ENCODE measurements at places on chromosomes 16 and 17. TPM values are rescaled to one million over a fixed set of nuclear protein-coding genes. Genes with fewer than 3 reads are reported as not detected.

The C17orf100 gene
- total RNA-seq, result 1.2 TPM

The LHX1 gene
- total RNA-seq, result 50.7 TPM

The HOXB2 gene
- total RNA-seq, result 39.4 TPM

The GCGR gene
- total RNA-seq, result 14.0 TPM

The SSTR5 gene
- 0.82 TPM for total RNA-seq

The C16orf92 gene
- total RNA-seq, result not detected

The NLRC3 gene
- total RNA-seq, result 1.9 TPM

The KLHL10 gene
- total RNA-seq, result 0.12 TPM

The SHISA6 gene
- total RNA-seq, result 1.2 TPM

The TVP23C gene
- total RNA-seq, result 46.2 TPM

The SCNN1B gene
- 15.6 TPM for total RNA-seq

The RASL10B gene
- 8.5 TPM for total RNA-seq

The KRTAP4-9 gene
- not detected for total RNA-seq

The SCN4A gene
- total RNA-seq, result 17.4 TPM

The FBXO39 gene
- not detected for total RNA-seq

The CACNA1H gene
- 32.3 TPM for total RNA-seq

The PTGES3L gene
- total RNA-seq, result 5.8 TPM

The DNAI2 gene
- not detected for total RNA-seq

The ZBTB4 gene
- 31.0 TPM for total RNA-seq

The TBC1D3 gene
- total RNA-seq, result not detected

The NPIPB5 gene
- 156 TPM for total RNA-seq

The FN3KRP gene
- 25.7 TPM for total RNA-seq

The CMTM2 gene
- 0.93 TPM for total RNA-seq

The ACSM2A gene
- 57.6 TPM for total RNA-seq

The CHTF18 gene
- total RNA-seq, result 25.5 TPM

The TLCD1 gene
- 6.1 TPM for total RNA-seq

The SNX20 gene
- 2.2 TPM for total RNA-seq

The NHLRC4 gene
- total RNA-seq, result 18.0 TPM

The JUP gene
- 261 TPM for total RNA-seq

The IRX3 gene
- total RNA-seq, result 18.9 TPM

The TBX2 gene
- 103 TPM for total RNA-seq

The AMZ2 gene
- 30.8 TPM for total RNA-seq

The MFAP4 gene
- total RNA-seq, result 80.3 TPM

The KRT14 gene
- 0.29 TPM for total RNA-seq

The KRTAP3-2 gene
- not detected for total RNA-seq

The KPNA2 gene
- total RNA-seq, result 35.8 TPM

The TRIM25 gene
- 16.9 TPM for total RNA-seq

The COPZ2 gene
- total RNA-seq, result 12.4 TPM

The SOX15 gene
- total RNA-seq, result 1.5 TPM

The TNFRSF17 gene
- total RNA-seq, result not detected

The MAP2K4 gene
- total RNA-seq, result 45.3 TPM

The CDH16 gene
- 479 TPM for total RNA-seq

The PYCARD gene
- total RNA-seq, result 23.4 TPM

The BCL6B gene
- total RNA-seq, result 20.3 TPM

The ALDH3A1 gene
- total RNA-seq, result 3.6 TPM

The TNK1 gene
- 5.5 TPM for total RNA-seq

The SMIM22 gene
- total RNA-seq, result 10.1 TPM

The NLRC5 gene
- 13.5 TPM for total RNA-seq

The LIG3 gene
- 63.4 TPM for total RNA-seq

The MSRB1 gene
- total RNA-seq, result 22.4 TPM

The CRYBA1 gene
- not detected for total RNA-seq

The GDPD3 gene
- total RNA-seq, result 4.7 TPM

The CD19 gene
- total RNA-seq, result 1.6 TPM

The IGF2BP1 gene
- 4.3 TPM for total RNA-seq

Measured in metanephros (tissue), 2 donors.